Stimulated activated naive CD4-positive, alpha-beta T cell treated with Interleukin-2 at 50 U/mL for 16 hours (primary cell): ENCODE measurements at places on chromosomes 1 and 21.

- DNase-seq, result no peak
Measured at GRCh38 chr1:150127464-150127863, 22.3 kb upstream of the PLEKHO1 start.

DNA sequence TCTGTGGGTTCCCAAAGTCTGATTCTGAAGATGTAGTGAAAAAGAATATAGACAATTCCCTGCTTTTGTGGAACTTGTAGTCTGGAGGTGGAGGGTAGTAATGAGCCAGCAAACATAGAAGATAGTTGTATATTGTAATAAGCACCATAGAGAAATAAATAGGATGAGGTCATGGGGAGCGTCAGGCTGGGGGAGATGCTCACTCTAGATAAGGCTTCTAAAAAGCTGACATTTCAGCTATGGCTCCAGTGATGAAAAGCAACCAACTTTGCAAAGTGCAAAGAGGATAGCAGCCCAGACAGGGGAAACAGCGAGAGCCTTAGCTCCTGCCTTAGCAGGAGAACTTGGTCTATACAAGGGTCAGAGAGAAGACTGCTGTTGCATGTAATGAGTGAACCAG, 98.0 kb upstream of the RALGPS2 start:
- no peak for DNase-seq

GRCh38 chr1:224486801-224487583, 52.4 kb upstream of the WDR26 start:
- DNase-seq, result no peak

DNA sequence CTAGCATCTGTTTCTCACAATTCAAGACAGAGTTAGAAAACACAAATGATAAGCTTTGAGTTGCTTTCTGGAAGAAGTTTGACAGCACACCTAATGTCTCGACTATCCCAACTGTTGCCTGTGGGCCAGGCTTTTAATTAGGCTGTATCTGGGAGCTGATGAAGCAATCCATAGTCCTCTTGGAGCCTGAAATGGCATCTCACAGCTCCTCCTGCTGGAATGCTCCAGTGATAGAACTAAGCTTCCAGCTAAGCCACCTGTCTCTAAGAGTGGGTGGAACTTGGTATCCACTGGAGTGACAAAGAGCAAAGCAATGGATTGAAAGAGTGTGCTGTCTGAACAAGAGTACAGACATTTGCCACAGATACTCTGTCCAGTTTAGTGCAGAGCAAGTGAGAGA, 605.3 kb upstream of the NR5A2 start:
- DNase-seq, result no peak
